ENCODE measurements at places on chromosomes 13 and 19.
A peak's percentile ranks its signal among the peaks of the same experiment; 100 is the strongest.

DNA sequence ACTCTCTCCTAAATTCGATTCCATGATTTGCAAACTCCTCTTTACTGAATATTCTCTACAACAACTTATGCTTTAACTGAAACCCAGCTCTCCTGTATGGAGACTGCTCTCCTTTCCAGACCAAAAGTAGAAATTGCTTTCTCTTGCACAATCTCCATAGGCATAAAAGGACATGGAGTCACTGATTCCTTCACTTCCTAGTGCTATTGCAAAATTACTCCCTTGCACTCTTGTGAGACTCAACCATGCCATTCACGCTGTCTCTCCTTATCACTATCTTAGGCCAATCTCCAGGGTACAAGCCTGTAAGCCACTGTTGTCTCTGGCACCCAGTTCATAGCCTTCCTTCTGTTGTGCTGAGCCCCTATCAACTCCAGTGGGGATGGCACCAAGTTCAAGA, 30.6 kb downstream of the SERPINE3 start:
- no peak for DNase-seq

- no peak for DNase-seq
Measured at GRCh38 chr19:33066543-33066942, 1.9 kb upstream of the RHPN2 start.

GRCh38 chr19:10544242-10544752, 593 bp downstream of the ATG4D start:
- DNase-seq = peak; percentile 17

- peak; percentile 89 for DNase-seq
Measured at GRCh38 chr13:24693862-24694471, 13.8 kb downstream of the ATP12A start.

- DNase-seq = no peak
Measured at GRCh38 chr19:39737351-39737750, 478 bp downstream of the CLC start.

- no peak for DNase-seq
Measured at GRCh38 chr13:27176470-27177410, 5.1 kb upstream of the USP12 start.

GRCh38 chr19:29715701-29716581, 880 bp upstream of the C19orf12 start:
- DNase-seq = no peak

- DNase-seq = no peak
Measured at GRCh38 chr19:22332924-22333323, 46.7 kb downstream of the ZNF729 start.

DNA sequence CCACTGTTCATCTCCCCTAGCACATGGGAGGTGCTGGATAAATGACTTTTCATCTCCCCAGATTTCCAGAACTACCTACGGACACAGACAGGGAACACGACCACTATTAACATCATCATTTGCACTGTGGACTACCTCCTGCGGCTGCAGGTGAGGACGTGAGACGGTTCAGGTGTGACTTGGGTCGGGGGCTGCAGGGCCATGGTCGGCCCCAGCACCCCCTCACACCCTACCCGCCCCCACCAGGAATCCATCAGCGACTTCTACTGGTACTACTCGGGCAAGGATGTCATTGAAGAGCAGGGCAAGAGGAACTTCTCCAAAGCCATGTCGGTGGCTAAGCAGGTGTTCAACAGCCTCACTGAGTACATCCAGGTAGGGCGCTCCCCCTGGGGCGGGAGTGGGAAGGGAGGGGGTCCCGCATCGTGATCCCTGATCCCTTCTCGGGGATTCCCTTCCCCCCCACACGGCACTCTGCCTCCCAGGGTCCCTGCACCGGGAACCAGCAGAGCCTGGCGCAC, 74.4 kb downstream of the MAP4K1 start:
- DNase-seq = no peak

- no peak for DNase-seq
Measured at GRCh38 chr13:60612593-60612992, 215.6 kb downstream of the TDRD3 start.

DNA sequence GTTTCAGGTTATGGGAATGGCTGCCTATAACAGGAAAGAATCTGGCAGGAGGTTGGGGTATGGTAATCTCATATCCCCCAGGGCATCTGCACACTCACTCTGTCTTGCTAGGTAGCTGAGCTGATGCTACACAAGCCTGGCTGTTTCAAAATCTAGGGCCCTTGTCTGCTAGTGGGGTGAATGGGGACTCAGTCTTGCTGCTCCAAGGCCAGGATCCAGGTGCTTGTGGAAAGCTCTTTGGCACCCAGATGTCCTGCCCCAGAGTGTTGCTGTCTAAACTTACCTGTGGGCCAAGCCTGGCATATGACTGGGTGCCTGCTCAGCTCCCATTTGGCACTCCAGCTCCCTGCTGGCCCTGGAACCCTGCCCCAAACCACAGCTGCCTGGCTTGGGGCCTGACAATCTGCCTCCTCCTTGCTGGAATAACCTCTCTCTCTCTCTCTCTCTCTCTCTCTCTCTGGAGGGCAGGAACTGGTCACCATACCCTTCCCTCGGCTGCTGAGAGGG, 158.1 kb upstream of the TSC22D1 start:
- DNase-seq = no peak

GRCh38 chr19:50418176-50419021, at the start of gene SPIB:
TSS of gene SPIB (plus strand) at chr19:50418938. CDS start at chr19:50418963, 25 bp downstream.
- DNase-seq = no peak

DNA sequence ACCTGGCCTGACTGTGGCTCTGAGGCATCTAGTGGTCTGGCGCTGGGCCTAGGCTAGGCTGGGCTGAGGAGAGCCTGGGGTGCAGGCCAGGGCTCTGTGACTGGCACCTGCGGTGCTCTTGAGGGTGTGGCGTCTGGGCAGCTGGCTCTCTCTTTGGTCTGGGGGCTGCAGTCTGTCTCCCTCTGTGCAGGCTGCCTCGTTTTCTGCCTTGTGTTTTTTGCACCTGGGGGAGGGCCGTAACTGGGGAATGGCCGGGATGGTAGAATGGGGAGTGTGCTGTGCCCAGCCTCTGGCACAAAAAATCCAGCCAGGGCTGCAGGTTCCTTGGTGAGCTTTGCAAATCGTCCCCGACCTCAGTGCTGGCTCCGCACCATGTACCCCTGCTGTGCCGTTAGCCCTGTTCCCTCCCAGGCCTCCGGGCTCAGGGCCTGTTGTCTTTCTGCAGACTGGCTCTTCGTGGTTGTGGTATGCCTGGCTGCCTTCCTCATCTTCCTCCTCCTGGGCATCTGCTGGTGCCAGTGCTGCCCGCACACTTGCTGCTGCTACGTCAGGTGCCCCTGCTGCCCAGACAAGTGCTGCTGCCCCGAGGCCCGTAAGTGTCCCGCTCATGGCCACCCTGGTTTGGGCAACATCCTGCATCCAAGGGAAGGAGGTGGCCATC, 6.5 kb upstream of the USF2 start:
- DNase-seq = peak; percentile 28

GRCh38 chr13:25232937-25233515, 54.3 kb downstream of the MTMR6 start:
- DNase-seq = peak; percentile 70

- no peak for DNase-seq
Measured at GRCh38 chr19:45819769-45820168, 4.7 kb upstream of the RSPH6A start.

DNA sequence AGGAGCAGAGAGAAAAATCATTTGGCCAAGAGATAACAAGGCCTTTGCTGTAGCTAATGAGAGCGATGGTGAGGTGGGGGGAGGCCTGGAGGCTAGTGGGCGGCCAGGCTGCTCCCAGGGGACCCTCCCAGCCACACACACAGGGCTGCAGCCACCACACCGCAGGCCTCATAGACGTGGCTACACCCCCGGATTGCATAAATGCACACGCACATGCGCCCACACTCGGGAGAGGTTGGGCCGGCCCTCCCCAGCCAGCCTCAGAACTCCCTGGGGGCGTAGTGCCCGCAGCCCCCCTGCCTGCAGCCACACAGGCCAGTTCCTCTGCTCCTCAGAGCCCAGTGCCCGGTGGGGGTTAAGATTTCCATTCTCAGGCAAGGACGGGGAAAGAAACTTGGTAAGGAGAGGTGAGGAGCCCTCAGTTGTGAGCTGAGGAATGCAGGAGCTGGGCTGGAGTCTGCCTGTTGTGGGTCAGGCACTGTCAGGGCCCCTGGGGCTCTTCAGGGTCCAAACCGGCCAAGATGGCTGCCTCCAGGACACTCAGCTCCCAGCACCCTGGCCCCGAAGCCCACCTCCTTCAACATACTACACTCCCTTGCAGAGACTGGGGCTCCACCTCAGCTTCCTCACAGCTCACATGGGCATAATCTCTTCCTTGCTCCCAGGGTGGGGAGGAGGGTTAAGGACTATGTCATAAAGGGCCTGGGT, 8.0 kb downstream of the PTH2 start:
- DNase-seq = no peak

GRCh38 chr13:45683701-45684100, 18.4 kb upstream of the CBY2 start:
- DNase-seq = peak; percentile 22

GRCh38 chr13:110615322-110616102, at the start of gene NAXD:
TSS of gene NAXD (plus strand) at chr13:110615545. CDS start at chr13:110615602, 57 bp downstream.
- DNase-seq = peak; percentile 94

GRCh38 chr19:31114585-31114984, 234.7 kb downstream of the TSHZ3 start:
- DNase-seq = no peak

GRCh38 chr19:55082020-55082851, 6.6 kb downstream of the EPS8L1 start:
- peak; percentile 69 for DNase-seq

GRCh38 chr13:106369091-106369490, 166.4 kb downstream of the EFNB2 start:
- DNase-seq = no peak

DNA sequence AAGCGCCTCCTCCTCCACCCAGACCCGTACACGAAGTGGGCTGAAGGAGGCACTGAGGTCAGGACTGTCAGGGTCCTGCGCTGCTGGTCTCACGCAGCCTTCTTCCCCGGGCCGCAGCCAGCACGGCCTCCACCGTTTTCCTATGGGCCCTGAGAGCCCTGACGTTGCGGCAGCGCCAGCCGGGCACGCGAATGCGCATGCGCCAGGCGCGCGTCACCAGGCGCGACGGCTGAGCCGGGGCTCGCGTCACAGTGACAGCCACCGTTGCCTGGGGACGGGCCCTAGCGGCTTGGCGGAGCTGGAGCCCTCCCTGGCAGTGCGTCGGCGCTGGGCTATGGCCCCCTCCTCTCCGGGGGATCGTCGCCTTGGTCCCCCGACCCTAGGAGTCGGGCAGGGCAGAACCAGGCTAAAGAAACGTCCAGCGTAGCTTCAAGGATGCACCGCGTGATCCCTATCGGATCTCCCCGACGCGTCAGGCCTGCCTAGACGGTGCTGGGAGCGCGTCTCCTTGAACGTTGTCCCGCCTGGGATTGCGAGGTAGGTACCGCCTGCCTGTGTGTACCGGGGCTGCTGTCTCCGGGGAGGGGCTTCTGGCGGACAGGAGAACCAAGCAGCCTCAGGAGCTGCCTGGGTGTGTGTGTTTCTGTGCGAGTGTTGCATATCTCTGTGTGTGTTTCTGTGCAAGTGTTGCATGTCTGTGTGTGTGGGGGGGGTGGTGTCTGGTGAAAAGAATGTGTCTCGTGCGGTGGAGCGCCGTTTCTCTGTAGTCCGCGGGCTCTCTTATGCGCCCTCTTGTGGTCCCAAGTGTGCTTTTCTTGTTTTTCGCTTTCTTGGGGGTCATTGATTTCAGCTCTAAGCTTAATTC, 43.2 kb downstream of the ZNF571 start:
- DNase-seq = peak; percentile 75

DNA sequence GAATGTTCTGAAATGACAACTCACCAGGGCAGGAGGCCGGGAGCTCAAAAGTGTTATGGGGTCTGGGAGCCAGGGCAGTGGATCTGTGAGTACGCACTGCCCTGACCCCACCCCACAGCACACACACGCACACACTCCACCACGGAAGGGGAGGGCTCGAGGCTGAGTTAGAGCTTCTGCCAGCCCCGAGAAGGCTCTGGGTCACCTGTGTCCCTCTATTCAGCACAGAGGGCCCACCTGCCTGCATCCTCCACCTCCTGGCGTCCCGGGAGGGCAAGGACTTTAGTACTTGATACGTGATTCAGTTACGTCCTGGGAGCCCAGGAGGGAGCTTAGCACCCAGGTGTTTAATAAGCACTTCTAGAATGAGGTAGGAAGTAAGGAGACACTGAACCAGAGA, 190.0 kb upstream of the GPR12 start:
- no peak for DNase-seq

All from SK-MEL-5 (cell line).